ENCODE measurements at places on chromosomes 3 and 15.

- H3K4me3 ChIP-seq = no peak overlapping the region
- H3K36me3 ChIP-seq = no peaks in the 10 kb centered on the region
- peaks cover 2% of the 10 kb centered on the region for H3K4me1 ChIP-seq
- H3K27ac ChIP-seq = no peak overlapping the region
- no peak for DNase-seq
Measured at GRCh38 chr15:71275098-71275497, 159.8 kb downstream of the THSD4 start.

DNA sequence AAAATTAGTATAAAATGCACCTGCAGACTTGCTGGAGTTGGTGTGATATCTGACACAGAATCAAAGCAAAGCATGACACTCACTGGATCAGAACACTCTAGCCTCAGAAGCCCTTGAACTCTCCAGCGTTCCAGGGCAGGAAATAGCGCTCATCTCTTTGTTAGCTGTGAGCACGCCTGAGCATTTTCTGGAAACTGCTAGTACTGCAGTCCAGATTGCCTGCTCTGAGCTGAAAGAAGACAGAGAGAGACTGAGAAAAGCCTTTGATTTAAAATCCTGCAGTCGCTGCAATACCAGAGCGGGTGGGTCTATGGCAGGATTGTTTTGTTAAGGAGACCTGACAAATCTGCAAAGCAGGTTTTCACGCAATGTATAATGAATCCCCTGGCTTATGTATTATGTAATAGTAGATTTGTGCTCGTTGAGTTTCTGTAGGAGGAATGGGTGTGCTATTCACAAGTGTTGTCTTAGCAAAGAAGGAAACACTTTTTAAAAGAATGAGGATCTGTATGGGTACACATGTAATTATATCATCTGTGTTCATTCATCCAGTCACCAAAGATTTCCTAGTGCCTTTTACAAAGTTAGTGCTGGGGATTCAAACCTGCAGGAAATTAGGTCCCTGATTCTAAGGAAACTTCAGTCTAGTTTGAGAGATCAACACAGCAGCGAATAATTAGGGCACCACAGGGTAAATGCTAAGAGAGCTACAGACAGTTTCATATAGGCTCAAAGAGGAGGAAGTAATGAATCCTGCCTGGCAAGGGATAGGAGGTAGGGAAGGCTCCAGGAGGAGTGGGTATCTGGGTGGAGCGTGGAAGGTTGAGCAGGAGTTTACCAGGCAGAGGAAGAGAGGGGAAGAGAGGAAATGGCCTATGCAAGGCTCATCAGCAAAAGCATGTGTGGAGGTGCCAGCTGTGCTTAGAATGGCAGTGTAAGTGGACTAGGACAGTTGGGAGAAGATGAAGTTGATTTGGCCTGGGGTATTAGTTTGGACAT is 26.1 kb upstream of the MGLL start:
- H3K36me3 ChIP-seq = no peaks in the 10 kb centered on the region
- H3K4me1 ChIP-seq = no peaks in the 10 kb centered on the region
- DNase-seq = no peak

DNA sequence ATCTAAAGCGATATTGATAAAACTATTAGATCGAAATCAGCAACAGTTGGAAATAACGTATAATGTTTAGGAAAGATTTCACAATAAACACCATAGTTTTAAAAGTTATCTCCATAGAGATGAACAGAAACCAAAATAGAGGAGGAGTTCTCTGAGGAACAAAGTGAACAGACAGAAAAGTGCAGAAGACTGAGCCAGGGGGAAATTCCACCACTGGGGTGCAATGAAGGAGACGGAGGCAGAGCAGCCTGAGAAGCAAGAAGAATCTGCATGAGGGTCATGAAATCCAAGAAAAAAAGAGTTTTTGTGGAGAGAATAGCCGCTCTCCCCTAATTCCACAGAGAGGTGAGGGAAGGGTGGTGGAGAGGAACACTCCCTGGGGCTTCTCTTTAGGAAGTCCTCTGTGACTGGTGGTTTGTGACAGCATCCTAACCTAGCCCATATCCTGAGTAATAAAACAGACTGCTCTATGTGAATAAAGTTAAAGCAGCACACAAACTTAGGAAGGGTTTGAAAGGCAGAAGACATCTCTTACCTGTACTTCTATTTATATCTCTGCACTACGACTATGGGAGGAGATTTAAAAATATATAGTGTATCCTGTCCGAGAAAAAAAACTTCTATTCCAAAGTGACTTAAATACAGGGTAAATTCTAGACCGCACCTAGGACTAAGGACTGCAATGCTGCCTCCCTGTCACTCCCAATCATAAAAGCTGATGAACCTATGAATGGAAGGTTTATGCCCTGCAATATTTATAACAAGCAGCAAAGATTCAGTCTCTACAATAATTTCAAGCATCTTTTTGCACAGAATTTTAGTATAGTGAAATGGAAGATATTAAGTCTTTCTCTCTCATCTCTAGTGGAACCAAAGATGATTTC is 22.9 kb downstream of the ATP8B4 start:
- H3K4me1 ChIP-seq = no peaks in the 10 kb centered on the region
- H3K27me3 ChIP-seq = no peaks in the 10 kb centered on the region
- H3K36me3 ChIP-seq = no peaks in the 10 kb centered on the region
- H3K4me3 ChIP-seq = no peak overlapping the region
- no peak overlapping the region for H3K27ac ChIP-seq

- H3K4me3 ChIP-seq = no peak overlapping the region
- no peaks in the 10 kb centered on the region for H3K4me1 ChIP-seq
- H3K27ac ChIP-seq = no peak overlapping the region
- H3K36me3 ChIP-seq = no peaks in the 10 kb centered on the region
Measured at GRCh38 chr3:131717493-131717892, 214.7 kb upstream of the MRPL3 start.

GRCh38 chr3:126119976-126120375 is 36.1 kb upstream of the SLC41A3 start:
- no peak overlapping the region for H3K4me3 ChIP-seq
- H3K36me3 ChIP-seq = no peaks in the 10 kb centered on the region
- no peaks in the 10 kb centered on the region for H3K27me3 ChIP-seq
- DNase-seq = no peak

GRCh38 chr3:134407239-134407625 is 33.0 kb upstream of the AMOTL2 start:
- no peaks in the 10 kb centered on the region for H3K4me1 ChIP-seq
- peak overlapping the region; percentile 76 for H3K4me3 ChIP-seq
- peaks cover 35% of the 10 kb centered on the region for H3K27me3 ChIP-seq
- DNase-seq = no peak
- peak overlapping the region; percentile 96 for H3K27ac ChIP-seq

- no peak for DNase-seq
- no peaks in the 10 kb centered on the region for H3K4me1 ChIP-seq
- H3K27me3 ChIP-seq = no peaks in the 10 kb centered on the region
- H3K27ac ChIP-seq = no peak overlapping the region
Measured at GRCh38 chr3:81601707-81602305, 159.6 kb downstream of the GBE1 start.

DNA sequence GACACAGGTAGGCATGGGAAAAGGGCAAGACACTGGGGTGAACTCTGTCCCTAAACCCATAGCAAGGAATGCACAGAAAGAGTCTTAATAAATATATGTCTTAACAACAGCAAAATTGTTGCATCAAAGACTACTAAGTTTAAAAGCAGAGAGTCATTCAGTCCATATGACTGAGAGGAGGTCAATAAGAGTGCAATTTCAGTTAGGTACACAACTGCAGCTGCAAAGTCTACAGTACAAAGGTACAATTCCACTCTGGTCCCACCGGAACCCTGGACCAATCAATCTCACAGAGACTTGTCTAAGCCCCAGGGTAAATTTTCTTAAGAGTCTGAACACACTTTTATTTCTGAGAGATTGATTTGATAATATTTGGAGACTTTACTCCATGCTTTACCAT is 6.9 kb downstream of the CP start:
- no peaks in the 10 kb centered on the region for H3K4me1 ChIP-seq
- H3K27me3 ChIP-seq = no peaks in the 10 kb centered on the region

GRCh38 chr3:116341899-116342298 is 103.4 kb downstream of the LSAMP start:
- H3K4me3 ChIP-seq = no peak overlapping the region
- H3K27me3 ChIP-seq = no peaks in the 10 kb centered on the region
- no peak for DNase-seq

DNA sequence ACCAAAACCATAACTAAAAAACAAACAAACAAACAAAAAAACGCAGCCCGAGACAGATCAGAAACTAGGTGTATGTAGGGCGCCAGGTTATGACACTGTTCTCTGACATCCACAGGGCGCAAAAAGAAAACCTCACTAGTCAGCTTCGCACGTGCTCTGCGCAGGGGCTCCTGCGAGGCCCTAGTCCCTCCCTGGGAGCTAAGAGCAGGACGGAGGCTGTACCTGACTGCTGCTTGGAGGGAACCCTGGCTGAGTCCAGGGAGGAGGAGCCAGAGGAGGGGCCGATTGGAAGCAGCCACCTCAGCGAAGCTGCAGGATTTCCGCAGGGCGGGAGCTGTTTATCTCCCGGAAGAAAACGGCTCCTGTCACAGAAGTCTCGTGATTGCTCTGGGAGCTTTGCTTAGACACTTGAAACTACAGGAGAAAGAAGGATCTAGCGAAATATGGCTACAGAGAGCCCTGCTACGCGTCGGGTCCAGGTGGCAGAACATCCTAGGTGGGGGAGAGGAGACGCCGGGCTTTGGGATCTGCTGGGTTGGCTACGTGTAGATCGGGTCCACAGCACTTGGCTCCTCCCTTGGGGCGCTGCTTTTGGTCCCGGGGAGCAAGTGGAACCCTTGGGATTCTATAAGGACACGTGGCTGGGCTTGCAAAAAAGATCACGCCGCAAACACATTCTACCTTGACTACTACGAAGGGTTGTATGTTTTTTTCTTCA is at the start of gene GALK2:
Gene GALK2 (plus strand): TSS at position 368 of the 718 bp plus-strand sequence. CDS start 76 bp downstream, at position 444.
- peak; percentile 96 for DNase-seq
- H3K36me3 ChIP-seq = peaks cover 4% of the 10 kb centered on the region
- no peak within 1 kb of the TSS for H3K27ac ChIP-seq
- H3K4me1 ChIP-seq = no peaks in the 10 kb centered on the region
- no peaks in the 10 kb centered on the region for H3K27me3 ChIP-seq

GRCh38 chr3:187931101-187931500 is 185.8 kb upstream of the BCL6 start:
- H3K27ac ChIP-seq = no peak overlapping the region
- no peaks in the 10 kb centered on the region for H3K4me1 ChIP-seq
- H3K27me3 ChIP-seq = no peaks in the 10 kb centered on the region
- H3K4me3 ChIP-seq = no peak overlapping the region
- H3K36me3 ChIP-seq = no peaks in the 10 kb centered on the region
- DNase-seq = no peak

GRCh38 chr3:143525408-143525807 is 322.9 kb downstream of the SLC9A9 start:
- DNase-seq = no peak
- no peak overlapping the region for H3K27ac ChIP-seq
- no peak overlapping the region for H3K4me3 ChIP-seq
- H3K4me1 ChIP-seq = no peaks in the 10 kb centered on the region
- H3K36me3 ChIP-seq = no peaks in the 10 kb centered on the region

DNA sequence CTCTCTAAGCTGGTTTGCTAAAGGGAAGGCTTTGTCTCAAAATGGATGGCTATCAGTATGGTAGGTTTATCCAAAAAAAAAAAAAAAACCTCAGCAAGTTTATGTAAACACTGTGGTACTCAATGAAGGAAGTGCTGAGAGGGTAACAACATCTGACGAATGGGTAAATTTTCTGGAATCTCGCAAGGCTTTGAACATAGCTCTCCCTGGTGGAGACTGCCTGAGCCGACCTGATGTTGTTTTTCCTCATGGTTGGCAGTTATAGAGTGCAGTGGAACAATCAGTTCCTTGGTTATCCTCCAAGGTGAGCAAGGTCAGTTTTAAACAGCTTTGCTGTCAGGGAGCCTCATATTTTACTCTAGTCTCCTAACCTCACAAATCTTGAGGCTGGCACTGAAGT is 94.6 kb downstream of the ZPLD1 start:
- H3K36me3 ChIP-seq = no peaks in the 10 kb centered on the region
- DNase-seq = peak; percentile 78
- H3K27ac ChIP-seq = no peak overlapping the region
- H3K27me3 ChIP-seq = no peaks in the 10 kb centered on the region
- peaks cover 7% of the 10 kb centered on the region for H3K4me1 ChIP-seq

- no peaks in the 10 kb centered on the region for H3K27me3 ChIP-seq
- H3K4me1 ChIP-seq = peaks cover 4% of the 10 kb centered on the region
- no peak overlapping the region for H3K4me3 ChIP-seq
- H3K27ac ChIP-seq = no peak overlapping the region
- H3K36me3 ChIP-seq = no peaks in the 10 kb centered on the region
- DNase-seq = peak; percentile 39
Measured at GRCh38 chr3:54358316-54358715, 236.0 kb downstream of the CACNA2D3 start.

- no peak for DNase-seq
- no peaks in the 10 kb centered on the region for H3K36me3 ChIP-seq
- H3K27me3 ChIP-seq = no peaks in the 10 kb centered on the region
- H3K4me3 ChIP-seq = no peak overlapping the region
Measured at GRCh38 chr3:132749786-132750185, 27.6 kb upstream of the NPHP3 start.

DNA sequence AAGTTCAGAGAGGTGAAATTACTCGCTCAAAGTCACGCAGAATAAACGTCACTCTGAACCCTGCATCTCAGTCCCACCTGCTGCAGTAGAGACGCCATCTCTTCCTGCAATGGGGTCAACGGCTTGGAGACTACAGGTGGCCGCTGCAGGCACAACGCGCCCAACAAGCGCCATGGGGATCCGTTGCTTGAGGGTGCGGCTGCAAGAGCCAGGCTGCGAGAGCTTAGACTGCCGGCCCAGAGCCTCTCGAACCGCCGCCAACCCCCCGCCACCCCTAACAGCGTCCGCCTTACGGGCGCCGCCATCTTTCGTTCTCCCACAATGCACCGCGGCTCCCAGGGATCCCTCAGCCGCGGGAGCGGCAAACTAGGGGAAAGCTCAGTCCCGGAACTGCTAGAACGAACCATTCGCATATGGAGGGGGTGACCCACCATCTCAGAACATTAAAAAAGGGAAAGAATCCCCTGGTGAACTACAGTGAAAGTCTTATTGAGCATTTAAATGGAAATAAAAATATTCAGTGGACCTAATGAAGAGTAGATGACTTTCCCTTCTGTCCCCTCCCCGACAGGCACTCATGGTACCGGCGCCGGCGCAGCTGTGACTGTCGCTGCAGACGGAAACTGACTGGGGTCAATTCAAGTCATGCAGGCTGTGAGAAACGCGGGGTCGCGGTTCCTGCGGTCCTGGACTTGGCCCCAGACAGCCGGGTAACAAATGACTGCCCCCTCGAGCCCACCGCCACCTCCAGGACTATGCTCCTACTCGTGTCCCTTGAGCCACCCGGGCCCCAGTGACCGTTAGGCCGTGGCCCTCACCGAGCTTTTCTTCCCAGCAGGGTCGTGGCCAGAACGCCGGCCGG is at the start of the genes MRPL46 and MRPS11:
Gene MRPL46 (minus strand): TSS at position 316 of the 862 bp plus-strand sequence. CDS start 11 bp downstream, at position 305.
Gene MRPS11 (plus strand): TSS at position 636 of the 862 bp plus-strand sequence. CDS start 10 bp downstream, at position 646.
- peak within 1 kb of the TSS; percentile 97 for H3K4me3 ChIP-seq
- peaks cover 32% of the 10 kb centered on the region for H3K36me3 ChIP-seq
- H3K27ac ChIP-seq = peak within 1 kb of the TSS; percentile 92
- H3K27me3 ChIP-seq = no peaks in the 10 kb centered on the region
- no peaks in the 10 kb centered on the region for H3K4me1 ChIP-seq

DNA sequence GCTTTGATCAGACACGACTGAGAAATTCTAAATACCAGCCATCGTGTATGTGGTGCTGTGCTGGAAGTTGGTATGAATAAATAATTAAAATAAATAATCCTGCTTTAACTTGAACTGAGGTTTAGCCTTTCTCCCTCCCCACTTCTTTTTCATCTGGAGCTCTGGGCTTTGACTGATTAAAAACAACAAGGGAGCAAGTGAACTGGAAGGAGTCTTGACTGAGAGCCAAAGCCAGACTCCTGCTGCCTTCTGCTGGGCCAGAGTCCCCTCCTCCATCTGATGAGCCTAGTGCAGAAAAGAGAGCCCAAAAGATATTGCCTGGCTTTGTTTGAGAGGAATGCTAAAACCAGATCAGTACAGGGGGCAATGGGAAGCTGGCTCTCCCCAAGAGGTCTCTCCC is 96.0 kb downstream of the CCNL1 start:
- no peak overlapping the region for H3K4me3 ChIP-seq
- DNase-seq = no peak
- H3K27me3 ChIP-seq = no peaks in the 10 kb centered on the region
- peaks cover 6% of the 10 kb centered on the region for H3K4me1 ChIP-seq

Data from endodermal cell (in vitro differentiated cells).